ENCODE measurements at places on chromosomes 1 and 21. TPM values are rescaled to one million over a fixed set of nuclear protein-coding genes. Genes with fewer than 3 reads are reported as not detected.

DNA sequence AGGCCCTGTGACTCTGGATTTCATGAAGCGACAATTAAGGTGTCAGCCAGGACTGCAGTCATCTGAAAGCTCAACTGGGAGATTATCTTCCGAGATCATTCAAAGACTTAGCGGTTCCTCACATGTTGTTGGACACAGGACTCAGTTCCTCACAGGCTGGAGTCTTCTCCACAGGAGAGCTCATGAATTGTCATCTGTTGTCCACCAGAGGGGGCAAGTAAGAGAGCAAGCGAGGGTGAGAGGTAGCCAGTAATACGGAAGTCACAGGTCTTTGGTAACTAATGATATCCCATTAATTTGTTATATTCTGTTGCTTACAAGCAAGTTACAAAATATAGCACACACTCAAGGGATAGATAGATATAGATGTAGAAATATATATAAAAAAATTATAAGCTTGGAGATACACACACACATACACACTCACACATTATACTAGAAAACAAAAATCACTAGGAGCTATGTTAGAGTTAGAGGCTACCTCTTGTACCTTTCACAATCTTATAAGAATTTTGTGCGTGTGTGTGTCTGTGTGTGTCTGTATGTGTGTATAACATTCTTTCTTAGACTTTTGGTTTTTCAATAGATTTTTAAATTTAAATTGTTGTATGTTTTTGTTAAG lies 1695.3 kb downstream of the BRINP3 start:
- no peak for DNase-seq

DNA sequence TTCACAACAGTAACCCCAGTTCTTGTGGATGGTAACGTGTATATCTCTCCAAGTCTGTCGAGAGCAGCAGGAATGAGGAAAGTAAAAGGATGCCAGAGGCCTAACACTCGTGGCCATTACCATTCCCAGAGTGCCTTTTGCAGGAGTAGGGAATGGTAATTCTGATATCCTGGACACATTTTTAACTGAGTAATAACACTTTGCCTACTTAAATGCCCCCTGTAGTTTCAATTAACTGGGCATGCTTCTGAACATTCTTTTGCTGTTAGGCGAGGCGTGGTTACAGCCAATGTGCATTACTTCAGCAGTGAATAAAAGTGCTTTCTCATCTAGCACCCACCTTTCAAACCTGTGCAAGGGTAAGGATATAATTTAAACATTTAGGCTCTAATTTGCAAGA lies 258.5 kb upstream of the ADGRL2 start:
- DNase-seq = no peak

- peak; percentile 48 for DNase-seq
Measured at GRCh38 chr1:228350831-228351781, 55.5 kb downstream of the TRIM11 start.

GRCh38 chr1:234260578-234260977 lies 112.7 kb upstream of the COA6 start:
- no peak for DNase-seq

Gene TIAM1
- 10.6 TPM for total RNA-seq

DNA sequence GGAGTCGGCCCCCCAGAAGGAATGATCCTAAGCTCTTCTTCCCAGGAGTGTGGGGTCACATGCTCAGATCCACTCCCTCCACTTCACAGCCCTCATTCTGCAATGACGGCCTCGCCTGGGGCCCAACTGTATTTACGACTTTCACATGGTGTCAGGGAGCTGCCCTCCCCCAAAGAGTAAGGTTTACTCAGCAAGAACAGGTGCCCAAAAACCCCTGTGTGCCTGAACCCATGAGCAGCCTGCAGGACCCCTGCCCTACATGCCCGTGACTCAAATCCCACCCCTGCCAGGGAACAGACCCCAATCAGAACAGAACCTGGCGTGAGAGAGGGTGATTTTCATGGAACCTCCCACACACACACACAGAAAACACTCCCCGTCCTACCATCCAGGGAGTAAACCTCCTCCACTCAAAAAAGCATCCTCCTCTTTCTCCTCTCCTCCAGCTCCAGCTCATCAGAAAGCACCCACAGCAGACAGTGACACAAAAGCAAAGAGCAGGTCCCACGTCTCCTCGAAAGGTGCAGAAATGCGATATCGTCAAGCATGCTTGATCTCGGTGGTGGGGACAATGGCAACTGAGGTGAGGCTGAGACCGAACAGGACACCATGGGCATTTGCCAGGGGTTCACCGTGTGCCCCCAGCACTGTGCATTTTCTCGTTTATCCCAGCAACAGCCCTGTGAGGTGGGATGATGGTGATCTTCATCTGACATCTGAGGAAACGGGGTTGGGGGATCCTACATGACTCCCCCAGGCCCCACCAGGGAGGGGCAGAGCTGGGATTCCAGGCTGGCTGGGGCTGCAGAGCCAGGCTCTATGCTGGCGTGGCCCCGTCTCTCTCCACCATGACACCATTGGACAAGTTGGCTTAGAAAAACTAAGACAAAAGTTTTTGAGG lies 397.9 kb downstream of the NPHP4 start:
- no peak for DNase-seq

GRCh38 chr21:35051287-35051818 lies 2.3 kb upstream of the RUNX1 start:
- DNase-seq = peak; percentile 69

- no peak for DNase-seq
Measured at GRCh38 chr21:40923901-40924300, 76.9 kb upstream of the DSCAM start.

DNA sequence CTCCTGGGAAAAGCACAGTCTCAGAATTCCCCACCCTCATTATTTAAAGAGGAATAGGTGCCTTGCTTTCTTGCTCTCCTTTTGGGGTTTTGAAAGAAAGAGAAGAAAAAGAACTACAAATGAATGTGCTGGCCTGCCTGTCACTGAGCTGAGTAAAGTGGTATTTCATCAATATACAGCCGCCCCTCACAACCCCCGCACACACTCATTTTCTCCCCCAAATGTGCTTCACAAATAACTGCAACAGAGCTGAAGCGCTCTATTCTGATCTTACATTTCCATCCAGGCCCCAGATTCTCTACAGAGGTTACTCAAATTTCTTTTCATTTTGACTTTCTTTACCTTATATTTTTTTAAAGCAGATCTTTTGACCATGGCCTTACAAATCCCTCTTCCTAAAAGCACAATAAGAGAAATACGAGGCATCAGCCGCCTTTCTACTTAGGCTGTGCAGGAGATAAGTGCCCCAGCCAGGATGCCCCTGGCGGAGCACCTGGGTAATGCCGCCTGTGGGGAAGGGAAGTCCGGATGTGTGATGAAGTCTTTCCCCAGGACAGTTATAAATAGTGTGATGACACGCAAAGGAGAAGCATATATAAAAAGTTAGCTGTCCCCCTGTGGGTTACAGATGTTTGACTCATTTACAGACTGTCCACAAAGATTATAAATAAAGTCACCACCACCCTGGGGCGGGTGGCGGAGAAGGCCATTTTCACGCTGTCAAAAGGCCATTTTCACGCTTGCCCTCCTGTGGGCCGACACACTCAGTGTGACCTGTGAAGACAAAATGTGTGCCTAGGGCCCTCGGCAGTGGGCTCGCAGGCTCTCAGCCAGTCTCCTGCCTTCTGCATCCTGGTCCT lies 6.5 kb downstream of the KCNN3 start:
- no peak for DNase-seq

DNA sequence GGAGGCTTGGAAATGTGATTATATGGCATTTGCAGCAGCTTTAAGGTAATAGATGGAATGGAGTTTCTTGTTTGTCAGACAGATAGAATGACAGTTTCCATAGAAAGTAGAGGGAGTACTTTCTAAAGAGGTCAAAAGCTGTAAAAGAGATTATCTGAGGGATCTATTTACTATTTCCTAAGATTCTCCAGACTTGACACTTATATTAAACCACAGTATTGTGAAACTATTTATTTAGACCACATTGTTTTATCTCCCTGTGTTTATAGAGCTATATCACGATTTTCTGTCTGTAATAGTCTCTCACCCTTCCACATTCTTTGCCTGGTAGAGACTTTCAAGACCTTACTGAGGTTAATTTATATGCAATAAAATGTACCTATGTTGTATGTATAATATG lies 66.7 kb downstream of the MAN1A2 start:
- no peak for DNase-seq
